CD4-positive, alpha-beta T cell treated with Interleukin-4 for 1 hour (primary cell): ENCODE measurements at places on chromosomes 5 and 9.

DNA sequence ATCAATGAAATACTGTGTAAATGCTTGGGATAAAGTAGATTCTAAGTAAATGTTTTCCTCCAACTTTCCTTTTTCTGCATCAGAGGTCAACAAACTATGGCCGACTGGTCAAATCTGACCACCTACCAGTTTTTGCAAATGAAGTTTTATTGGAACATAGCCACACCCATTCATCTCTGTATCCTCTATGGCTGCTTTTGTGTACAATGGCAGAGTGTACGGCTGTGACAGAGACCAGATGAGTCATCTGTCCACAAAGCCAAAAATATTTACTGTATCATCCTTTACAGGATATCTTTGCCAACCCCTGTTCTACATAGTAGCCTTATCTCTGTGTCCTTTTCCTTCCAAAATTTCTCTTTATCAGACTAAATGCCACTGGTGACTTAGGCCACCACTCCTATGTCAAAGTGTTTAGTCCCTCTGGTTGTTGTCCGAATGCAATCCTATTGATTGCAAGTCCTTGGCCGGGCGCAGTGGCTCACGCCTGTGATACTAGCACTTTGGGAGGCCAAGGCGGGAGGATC lies 218.4 kb upstream of the KLF4 start:
- DNase-seq: no peak

DNA sequence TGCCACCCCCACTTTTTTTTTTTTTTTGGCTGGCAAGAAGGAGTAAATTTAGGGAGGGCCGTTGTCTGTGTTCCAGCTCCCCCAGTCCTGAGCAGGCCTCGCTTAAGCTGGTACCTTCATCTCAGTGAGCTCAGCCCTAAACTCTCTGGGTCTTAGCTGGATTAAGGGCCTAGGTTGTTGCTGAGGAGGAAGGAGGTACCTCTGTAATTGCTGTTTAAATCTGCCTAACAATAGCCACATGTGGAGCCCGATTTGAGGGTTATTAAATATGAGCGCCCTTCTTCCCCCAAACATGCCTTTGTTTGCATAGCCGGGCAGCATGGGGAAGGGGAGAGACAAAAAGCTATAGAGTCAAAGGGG lies 179.0 kb upstream of the PITX1 start:
- no peak for DNase-seq

- DNase-seq: no peak
These were observed 590.7 kb downstream of the RAB3C start for GRCh38 chr5:59173578-59173977.

GRCh38 chr5:155898284-155898683 lies 428.7 kb upstream of the SGCD start:
- no peak for DNase-seq

DNA sequence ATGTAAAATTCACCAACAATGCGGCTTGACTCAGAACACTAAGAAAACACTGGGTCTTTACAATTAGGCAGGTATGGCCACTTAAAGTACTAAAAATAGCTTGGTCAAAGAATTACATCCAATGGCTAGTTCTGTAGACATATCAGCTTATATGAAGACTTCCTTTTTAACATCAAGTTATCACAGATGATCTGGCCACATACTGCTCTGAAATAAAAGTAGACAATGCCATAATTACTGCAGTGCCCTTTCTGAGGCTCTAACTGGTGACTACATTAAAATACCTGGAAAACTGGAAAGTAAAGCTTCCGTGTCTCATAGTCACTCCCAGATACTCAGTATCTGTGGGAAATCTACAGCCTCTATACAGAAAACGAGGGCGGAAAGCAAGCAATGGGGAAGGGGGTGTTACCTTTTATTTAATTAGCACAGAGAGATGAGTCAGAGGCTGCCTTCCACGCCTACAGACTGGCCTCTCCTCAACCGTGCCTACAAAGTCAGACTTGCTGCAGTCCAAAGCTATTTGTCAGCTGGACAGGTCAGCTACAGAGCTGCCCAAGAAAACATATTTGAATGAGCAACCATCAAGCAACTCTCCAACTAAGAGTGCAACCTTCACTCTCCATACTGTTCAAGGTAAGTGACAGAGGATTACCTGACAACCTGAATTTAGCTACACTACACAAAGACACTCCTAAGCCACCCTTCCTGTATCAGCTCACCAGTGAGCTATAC lies 8.7 kb downstream of the SERINC5 start:
- DNase-seq: peak; percentile 42

- no peak for DNase-seq
These were observed 32.9 kb downstream of the PALM2AKAP2 start for GRCh38 chr9:109812818-109813281.

- no peak for DNase-seq
These were observed 194.5 kb downstream of the ICE1 start for GRCh38 chr5:5617024-5617423.

- DNase-seq: no peak
These were observed 16.4 kb downstream of the SLCO4C1 start for GRCh38 chr5:102279711-102280110.

GRCh38 chr5:78497573-78498533 lies 137.4 kb downstream of the SCAMP1 start:
- no peak for DNase-seq

GRCh38 chr5:150123542-150123941 lies 32.1 kb downstream of the PDGFRB start:
- DNase-seq: no peak

GRCh38 chr5:154202379-154203260 lies 12.1 kb downstream of the GALNT10 start:
- peak; percentile 63 for DNase-seq

DNA sequence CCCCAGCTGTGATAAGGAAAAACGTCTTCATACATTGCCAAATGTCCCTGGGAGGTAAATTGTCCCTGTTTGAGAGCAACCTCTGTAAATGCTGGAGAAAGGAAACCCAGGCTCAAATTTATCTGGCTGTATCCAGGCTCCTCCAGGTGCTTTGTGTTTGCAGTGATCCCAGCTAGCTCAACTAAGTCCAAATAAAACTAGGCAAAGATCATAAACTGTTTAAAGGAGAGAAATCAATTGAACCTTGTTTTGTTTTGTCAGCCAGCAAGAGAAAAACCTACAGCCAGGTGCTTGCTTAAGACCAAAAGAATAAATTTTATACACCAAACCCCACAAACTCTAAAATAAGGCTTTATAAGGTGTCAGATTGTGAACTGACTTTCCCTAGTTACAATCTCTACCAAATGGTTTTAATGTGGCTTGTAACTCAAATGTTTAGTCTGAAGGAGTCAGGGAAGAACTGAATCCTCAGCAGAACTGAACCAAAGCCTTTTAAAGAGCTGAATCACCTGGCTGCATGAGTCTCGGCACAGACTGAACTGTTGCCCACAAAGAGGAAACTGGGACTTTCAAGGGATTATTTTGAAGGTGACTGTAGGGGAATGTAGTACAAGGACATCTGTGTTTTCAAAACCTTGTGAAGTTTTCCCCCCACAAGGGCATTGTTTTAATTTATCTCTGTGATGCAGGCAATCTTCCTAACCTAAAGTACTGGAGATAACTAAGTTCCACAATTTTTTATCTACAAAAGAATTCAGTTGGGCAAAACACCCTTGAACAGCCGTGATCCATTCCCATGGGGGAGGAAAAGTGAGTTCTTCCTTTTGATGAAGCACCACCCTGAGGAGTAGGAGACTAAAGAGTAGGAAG lies 201.7 kb upstream of the TARS1 start:
- no peak for DNase-seq

- DNase-seq: no peak
These were observed 2.0 kb downstream of the RHOBTB3 start for GRCh38 chr5:95733107-95733665.

DNA sequence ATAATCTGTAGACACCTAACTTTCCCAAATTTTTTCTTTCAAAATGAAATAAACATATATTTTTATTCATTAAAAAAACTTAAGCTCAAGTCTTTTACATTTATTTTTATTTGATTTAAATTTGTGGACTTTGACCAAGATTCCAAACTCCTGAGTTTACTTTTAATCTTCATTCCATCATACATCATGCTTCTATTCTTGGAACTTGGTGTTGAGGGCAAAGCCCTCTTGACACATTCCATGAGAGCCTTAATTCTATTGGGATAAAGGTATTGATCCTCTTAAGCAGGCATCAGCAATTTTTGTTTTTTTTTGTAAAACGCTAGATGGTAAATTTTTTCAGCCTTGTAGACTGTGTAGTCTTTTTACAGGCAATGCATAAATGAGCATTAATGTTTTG lies 53.6 kb downstream of the FBXO4 start:
- DNase-seq: no peak

DNA sequence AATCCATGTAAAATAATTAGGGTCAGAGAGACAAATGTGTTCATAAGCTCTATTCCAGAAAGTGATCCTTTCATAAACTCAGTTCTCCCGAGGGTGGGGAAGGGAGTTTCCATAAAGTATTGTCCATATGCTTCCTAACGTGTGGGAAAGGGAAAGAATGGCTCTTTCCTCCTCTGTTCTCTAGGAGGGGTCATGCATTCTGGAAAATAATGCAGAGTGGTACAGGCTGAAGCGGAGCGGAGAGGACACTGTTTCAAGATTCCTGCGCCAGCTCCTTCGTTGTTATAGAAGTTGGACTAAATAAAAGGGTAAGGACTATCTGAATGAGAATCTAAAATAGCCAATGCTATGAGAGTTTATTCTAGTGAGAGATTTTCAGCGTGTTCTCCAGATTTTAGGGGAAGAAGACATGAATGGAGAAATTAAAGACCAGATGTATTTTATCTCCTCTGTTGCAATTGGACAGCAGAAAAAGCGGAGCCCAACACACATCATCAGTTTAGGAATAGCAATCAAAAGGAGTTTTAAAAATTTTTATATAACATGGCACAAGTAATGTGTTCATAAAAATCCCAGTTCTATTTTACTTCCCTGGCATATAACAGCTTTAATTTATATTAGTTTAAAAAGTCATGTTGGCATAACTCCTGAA lies 166.9 kb upstream of the MPDZ start:
- DNase-seq: no peak

DNA sequence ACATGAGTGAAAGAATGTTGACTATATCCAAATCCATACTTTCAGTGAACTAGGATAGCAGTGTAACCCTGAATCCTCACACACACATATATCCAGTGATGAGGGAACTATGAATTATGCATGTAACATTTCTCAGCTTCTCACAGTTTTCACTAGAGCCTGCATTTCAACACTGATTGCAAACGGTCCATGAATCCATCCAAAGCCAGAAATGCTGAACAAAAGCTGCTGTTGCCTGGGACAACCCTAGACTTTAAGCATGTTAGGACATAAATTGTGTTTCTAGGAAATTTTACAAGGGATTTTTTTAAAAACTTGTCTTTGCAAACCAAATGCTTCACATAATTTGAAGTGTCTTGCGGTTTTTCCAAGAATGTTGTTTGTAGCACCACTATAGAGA lies 2010.0 kb upstream of the WWC1 start:
- DNase-seq: no peak
